ENCODE measurements at places on chromosomes 7 and 10.

DNA sequence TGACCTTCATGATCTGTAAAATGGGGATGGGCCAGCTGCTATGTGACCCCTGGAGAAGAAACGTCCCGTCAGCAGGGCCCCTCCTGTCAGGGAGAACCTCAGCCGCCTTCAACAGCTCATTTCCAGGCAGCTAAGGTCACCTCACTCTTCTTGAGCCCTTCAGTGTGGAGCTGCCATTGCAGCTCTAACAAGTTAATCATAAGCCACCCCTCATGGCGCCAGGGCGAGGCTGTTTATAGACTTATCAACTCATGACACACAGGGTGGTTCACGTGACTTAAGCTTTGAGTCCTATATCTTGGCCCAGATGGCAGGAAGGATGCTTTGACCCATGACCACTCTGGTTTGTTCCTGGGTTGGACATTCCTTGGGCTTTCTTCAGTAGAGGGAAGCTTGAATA lies 315.1 kb downstream of the TNS3 start:
- DNase-seq = no peak

DNA sequence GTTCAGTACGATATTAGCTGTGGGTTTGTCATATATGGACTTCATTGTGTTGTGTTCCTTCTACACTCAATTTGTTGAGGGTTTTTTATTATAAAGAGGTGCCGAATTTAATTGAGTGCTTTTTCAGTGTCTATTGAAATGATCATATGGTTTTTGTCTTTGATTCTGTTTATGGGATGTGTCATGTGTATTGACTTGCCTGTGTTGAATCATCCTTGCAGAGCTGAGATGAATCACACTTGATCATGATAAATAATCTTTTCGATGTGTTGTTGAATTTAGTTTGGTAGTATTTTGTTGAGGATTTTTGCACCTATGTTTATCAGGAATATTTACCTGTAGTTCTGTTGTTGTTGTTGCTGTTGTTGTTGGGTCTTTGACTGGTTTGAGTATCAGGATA lies 39.8 kb downstream of the ATOH7 start:
- no peak for DNase-seq

DNA sequence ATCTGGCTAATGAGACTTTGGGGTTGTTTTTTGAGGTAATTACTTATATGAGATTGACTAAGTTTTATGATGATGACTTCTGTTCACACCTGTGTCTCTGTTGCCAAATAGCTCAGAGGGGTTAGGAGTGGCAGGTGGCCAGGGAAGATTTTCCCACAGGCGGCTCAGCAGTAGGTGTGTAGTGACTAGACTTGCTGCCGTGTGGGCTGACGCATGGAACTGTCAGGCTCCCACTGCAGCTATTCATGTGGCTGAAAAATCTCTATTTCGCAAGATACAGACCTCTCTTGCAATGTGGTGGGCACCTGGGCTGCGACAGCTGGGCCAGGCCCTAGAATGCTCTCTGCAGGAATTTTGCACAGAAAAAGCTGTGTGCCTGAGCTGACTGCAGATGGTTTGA lies 1.4 kb downstream of the CPA4 start:
- no peak for DNase-seq

DNA sequence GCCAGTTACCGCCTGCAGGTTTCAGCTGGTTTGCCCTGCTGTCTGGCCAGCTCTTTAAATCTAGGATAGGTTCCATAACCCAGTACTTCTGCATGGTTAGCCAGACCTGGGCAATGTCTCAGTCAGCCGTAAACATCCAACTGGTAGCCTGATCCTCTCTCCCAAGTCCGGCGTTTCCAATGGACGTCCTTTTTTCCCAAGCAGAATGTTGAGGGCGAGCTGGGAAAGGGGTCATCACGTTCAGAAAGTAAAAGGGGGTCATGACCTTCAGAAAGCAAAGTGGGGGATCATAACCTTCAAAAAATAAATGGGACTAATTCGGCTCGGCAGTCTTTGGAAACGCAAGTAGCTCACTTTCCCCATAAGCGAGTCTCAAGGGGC lies 430 bp downstream of the PON3 start:
- DNase-seq = no peak

All from activated naive CD4-positive, alpha-beta T cell (primary cell).